ENCODE measurements at places on chromosomes 11 and 22.

DNA sequence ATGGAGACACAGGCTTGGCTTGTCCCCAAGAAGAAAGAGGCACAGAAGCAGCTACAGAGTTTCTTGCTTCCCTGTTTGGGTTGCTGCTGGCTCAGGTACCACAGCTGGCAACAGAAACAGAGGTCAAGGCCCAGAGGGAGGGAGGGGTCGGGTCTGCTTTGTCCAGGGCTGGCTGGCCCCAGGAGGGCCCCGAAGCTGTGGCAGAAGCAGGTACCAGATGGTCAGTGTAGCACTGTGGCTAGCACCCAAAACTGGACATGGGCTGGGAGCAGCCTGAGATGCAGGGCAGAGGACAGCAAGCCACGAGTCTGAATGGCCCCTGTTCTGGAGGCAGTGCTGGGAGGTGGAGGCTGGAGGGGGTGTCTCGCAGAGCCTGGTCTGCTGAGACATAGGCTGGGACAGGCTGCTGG is 52.3 kb upstream of the CCDC188 start:
- DNase-seq: no peak

- DNase-seq: no peak
These were observed 20.7 kb downstream of the PLEKHA7 start for GRCh38 chr11:16993495-16993894.

DNA sequence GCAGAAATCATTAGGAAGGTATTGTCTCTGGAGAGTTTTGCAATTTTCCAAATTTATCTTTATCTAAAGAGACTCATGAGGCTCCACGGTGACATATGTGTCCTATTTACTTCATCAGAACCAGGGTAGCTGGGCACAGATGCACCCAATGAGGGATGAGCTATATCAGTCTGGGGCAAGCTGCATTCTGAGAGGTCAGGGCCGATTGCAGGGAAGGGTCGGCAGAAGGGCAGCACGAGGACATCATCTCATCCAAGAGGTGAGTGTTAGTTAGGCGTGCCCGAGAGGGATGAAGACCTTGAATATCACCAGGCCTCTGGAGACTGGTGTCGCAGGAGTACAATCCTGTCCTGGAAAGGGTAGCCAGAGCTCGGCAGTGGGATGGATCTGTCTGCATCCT is 41.0 kb upstream of the SPON1 start:
- no peak for DNase-seq

DNA sequence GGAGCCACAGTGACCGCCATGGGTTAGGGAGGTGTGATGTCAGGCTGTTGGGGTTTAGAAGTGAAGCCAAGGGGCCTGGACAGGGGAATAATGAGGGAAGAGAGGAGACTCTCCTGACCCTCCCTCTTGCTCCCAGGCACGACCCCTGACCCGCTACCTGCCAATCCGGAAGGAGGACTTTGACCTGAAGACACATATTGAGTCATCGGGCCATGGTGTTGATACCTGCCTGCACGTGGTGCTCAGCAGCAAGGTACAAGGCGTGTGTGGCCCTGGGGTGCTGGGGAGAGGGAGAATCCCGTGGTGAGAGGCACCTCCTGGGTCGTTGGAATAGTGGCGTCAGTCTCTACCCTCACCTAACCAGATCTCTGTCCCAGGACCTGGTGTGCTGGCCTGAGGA is 29.5 kb downstream of the TREH start:
- DNase-seq: no peak

GRCh38 chr11:13552784-13553183 is 57.0 kb upstream of the PTH start:
- DNase-seq: no peak

GRCh38 chr11:87421422-87421821 is 383.7 kb downstream of the TMEM135 start:
- peak; percentile 91 for DNase-seq

Measured in endothelial cell of umbilical vein (primary cell).